Muscle of leg (tissue), 16 donors: ENCODE measurements at places on chromosomes 3 and 15. TPM values are rescaled to one million over a fixed set of nuclear protein-coding genes. Genes with fewer than 3 reads are reported as not detected.

MYL3 gene
- total RNA-seq: 107 TPM

DNA sequence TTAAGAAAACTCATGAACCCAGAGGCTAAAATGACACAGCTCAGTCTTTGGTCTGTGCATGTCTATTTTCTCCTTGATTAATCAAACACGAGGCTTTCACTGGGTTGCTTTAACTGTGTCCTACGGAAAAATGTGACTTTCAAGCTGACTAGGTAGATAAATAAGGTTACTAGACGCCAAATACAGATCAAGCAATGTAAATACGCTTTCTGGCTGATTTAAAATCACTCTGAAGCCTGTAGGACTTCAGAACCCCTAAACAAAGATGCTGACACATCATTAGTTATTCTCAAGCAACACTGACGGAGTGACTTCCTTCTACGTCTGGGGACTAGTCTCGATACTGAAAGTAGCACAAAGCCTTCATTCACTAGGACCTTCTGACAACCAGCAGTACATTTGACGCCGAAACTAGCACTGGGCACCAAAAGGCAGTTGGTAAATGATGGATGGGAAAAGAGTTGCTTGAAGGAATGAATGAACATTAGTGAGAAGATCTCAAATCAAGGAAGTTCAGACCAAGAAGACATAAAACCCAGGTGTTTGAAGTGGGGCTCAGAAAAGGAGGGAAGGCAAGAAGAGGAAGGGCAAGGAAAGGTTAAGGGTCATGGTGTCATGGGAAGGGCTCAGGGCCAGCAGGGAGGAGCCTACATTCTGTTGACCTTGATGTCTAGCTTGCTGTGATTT lies 67.1 kb upstream of the CDV3 start:
- no peaks in the 10 kb centered on the region for H3K27me3 ChIP-seq
- no peaks in the 10 kb centered on the region for H3K36me3 ChIP-seq
- peak; percentile 61 for DNase-seq
- no peaks in the 10 kb centered on the region for H3K4me1 ChIP-seq
- no peak overlapping the region for H3K4me3 ChIP-seq
- no peak overlapping the region for H3K27ac ChIP-seq

DNA sequence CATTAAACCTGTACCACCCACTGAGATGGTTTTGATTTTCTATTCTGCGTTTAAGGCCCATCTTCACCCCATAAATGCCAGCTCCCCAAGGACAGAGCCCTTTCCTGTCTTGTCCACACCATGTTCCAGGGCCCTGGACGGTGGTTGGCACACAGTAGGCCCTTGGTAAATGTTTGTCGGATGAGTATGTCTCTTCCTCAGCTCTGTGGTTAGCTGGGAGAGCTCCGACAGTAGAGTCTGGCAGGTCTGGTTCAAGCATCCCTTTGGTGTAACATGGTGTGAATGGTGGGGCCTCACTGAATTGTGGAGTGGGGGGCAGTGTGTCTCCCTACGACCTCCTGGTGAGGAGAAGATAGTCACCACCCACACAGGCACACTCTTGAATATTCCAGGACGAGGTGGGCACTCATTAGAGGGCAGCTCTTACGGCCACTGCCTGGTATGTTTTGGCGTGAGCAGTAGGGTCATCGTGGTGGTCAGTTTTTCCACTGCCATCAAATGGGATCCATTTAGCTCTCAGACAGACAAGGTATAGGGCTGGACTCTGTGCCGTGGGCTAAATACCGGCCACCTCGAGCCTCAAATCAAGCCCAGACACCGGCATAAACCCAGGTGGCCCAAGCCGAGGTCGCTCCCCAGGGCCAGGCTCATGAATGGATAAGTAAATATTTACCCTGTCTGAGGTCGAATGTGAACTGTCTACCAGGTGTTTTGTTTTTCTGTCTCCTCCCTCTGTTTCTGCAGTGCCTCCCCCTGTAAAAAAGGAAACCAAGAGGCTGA lies 61.3 kb downstream of the SMAD3 start:
- no peaks in the 10 kb centered on the region for H3K27me3 ChIP-seq
- no peak overlapping the region for H3K4me3 ChIP-seq
- H3K4me1 ChIP-seq: peaks cover 46% of the 10 kb centered on the region
- H3K36me3 ChIP-seq: peaks cover 4% of the 10 kb centered on the region
- DNase-seq: no peak

- H3K36me3 ChIP-seq: no peaks in the 10 kb centered on the region
- DNase-seq: no peak
- H3K4me3 ChIP-seq: no peak overlapping the region
- H3K27me3 ChIP-seq: no peaks in the 10 kb centered on the region
Observed at GRCh38 chr3:178300441-178300959, 235.7 kb upstream of the KCNMB2 start.

VPS18 gene
- 11.7 TPM for total RNA-seq

GRCh38 chr15:100849855-100850218 lies 29.8 kb upstream of the ALDH1A3 start:
- no peaks in the 10 kb centered on the region for H3K36me3 ChIP-seq
- H3K27me3 ChIP-seq: peaks cover 6% of the 10 kb centered on the region
- peak; percentile 63 for DNase-seq
- peak overlapping the region; percentile 78 for H3K27ac ChIP-seq

DNA sequence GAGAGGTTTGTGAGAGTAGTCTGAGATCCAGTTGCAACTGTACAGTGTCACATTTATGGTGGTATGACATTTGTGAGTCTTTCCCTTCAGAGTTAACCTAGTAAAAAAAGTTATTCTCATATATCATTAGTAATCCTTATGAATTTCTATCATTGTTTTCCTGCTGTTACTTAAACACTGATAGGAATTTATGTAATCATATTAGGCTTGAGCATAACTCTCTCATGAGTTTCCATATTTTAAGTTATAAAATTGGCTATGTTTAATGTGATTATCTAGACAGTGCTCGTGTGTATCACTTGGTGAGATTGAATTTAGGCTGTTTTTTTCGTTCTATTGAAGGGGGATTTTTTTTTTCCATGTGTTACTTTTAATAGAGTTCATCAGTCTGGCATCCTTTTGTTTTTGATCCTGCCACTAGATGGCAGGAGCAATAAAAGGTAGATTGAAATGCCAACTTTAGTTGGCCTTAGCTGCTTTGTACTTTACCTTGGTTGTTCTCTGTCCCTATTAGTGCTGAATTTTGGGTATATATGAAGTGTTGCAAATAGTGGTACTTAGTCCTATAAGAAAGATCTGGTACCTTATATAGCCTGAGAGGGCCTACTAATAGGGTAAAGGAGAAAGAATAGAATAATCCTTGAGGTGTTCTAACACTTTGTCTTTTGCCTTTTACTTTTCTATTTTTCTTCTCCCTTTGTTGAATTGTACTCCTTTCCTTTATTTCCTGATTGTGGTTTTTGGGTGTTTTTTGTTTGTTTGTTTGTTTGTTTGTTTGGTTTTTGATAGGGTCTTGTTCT lies 17.9 kb downstream of the STT3B start:
- no peak overlapping the region for H3K27ac ChIP-seq
- H3K36me3 ChIP-seq: no peaks in the 10 kb centered on the region
- DNase-seq: peak; percentile 32
- no peak overlapping the region for H3K4me3 ChIP-seq
- H3K4me1 ChIP-seq: peaks cover 5% of the 10 kb centered on the region
- H3K27me3 ChIP-seq: no peaks in the 10 kb centered on the region

PSTPIP1 gene
- 2.3 TPM for total RNA-seq

DNA sequence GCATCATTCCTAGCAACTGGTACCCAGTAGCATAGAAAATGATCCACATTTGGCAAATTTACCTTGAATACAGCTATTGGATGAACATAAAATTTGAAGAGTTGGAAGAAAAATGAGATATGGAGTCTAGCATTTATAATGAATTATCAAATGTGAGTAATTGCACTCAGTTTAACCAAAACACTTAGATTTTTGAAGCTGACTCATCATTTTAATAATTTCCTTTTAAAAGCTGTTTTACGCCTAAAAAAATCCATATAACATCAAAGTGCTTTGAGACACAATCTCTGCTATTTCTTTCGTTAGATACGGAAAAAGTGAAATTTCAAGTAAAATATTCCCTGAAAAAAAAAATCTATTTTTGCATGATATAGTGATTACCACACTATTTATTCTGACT lies 767.4 kb downstream of the ROBO2 start:
- H3K36me3 ChIP-seq: no peaks in the 10 kb centered on the region
- H3K27me3 ChIP-seq: no peaks in the 10 kb centered on the region
- H3K4me1 ChIP-seq: no peaks in the 10 kb centered on the region
- H3K27ac ChIP-seq: no peak overlapping the region
- DNase-seq: no peak

GRCh38 chr3:14640157-14640562 lies 11.4 kb upstream of the CCDC174 start:
- no peak overlapping the region for H3K27ac ChIP-seq
- peaks cover 40% of the 10 kb centered on the region for H3K27me3 ChIP-seq

- H3K4me3 ChIP-seq: no peak overlapping the region
- H3K36me3 ChIP-seq: no peaks in the 10 kb centered on the region
- H3K4me1 ChIP-seq: no peaks in the 10 kb centered on the region
Observed at GRCh38 chr3:87501076-87501475, 224.7 kb upstream of the POU1F1 start.

DNA sequence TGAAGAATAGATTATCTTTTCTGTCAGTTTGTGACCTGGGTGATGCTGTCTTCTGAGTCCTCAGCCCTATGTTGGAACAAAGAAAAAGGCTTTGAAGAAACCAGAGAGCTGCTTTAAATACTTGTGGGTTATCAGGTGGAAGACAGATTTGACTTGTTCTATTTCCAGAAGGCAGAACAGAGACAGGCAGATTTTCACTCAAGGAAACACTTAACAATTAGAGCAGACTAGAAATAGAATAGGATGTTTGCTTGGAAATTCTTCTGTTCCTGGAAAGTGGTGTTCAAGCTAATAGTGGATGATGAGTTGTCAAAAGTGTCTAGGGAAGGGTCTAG lies 219.4 kb downstream of the UBE2E2 start:
- no peaks in the 10 kb centered on the region for H3K27me3 ChIP-seq
- H3K36me3 ChIP-seq: no peaks in the 10 kb centered on the region
- no peaks in the 10 kb centered on the region for H3K4me1 ChIP-seq

CHRNA5 gene
- total RNA-seq: 0.71 TPM

DNA sequence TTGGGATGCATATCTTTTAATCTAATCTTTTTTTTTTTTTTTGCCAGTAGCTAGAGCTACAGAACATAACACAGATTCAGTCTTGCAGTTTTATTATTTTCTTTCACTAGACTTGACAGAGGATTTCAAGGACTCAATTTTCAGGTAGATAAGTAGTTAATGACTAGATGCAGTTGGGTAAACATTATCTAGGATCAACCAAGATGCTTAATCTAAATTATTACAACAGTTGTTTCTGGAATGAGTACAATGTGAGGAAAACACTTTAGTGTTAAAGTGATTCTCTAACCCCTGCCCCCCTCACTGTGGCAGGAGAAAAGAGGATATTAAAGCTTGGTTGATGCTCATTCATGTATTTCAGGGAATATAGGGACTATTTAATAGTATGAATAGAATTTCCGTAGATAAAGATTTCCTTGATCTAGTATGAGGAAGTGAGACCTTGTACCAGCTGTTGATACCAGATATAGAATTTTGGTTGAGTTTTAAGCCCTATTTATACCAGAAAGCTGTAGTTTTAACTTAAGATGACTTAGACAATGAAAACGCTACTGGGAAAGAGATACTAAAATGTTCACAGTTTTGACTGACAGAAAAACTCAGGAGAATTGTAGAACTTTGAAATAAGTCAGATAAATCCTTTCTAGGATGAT lies 389.0 kb upstream of the C2CD4B start:
- H3K27me3 ChIP-seq: no peaks in the 10 kb centered on the region
- no peak for DNase-seq
- H3K27ac ChIP-seq: no peak overlapping the region
- H3K4me1 ChIP-seq: peaks cover 11% of the 10 kb centered on the region
- H3K4me3 ChIP-seq: no peak overlapping the region

ALS2CL gene
- 5.1 TPM for total RNA-seq

GRCh38 chr3:125006291-125006731 lies 49.5 kb downstream of the HEG1 start:
- no peaks in the 10 kb centered on the region for H3K27me3 ChIP-seq

GRCh38 chr15:66954601-66955000 lies 110.8 kb upstream of the SMAD3 start:
- H3K27ac ChIP-seq: no peak overlapping the region
- H3K4me1 ChIP-seq: no peaks in the 10 kb centered on the region
- DNase-seq: no peak
- H3K36me3 ChIP-seq: no peaks in the 10 kb centered on the region
- no peaks in the 10 kb centered on the region for H3K27me3 ChIP-seq

TMEM40 gene
- total RNA-seq: 6.4 TPM

EPHB1 gene
- total RNA-seq: 3.5 TPM

DNA sequence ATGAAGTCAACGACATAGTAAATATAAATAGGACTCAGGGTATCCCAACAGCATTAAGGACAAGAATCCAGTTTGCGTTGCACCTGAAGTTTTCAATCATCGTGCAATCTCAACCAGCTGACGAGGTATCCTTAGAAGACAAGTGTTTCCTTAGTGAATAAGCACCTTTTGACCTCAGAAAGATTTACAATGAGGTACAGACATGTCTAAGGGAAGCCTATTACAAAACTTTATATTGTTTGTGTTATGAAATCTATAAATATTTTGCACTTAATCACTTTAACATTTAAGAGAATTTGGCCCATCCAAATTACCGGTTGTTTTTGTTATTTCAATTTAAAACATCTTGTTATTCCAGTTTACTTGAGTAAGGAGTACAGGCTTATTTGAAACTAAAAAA lies 64.9 kb upstream of the PRICKLE2 start:
- H3K27me3 ChIP-seq: no peaks in the 10 kb centered on the region
- no peak overlapping the region for H3K4me3 ChIP-seq
- no peak overlapping the region for H3K27ac ChIP-seq
- H3K36me3 ChIP-seq: no peaks in the 10 kb centered on the region

- no peaks in the 10 kb centered on the region for H3K4me1 ChIP-seq
- H3K27ac ChIP-seq: no peak overlapping the region
- no peaks in the 10 kb centered on the region for H3K27me3 ChIP-seq
- no peak overlapping the region for H3K4me3 ChIP-seq
Observed at GRCh38 chr3:54193093-54193492, 70.7 kb downstream of the CACNA2D3 start.

DNA sequence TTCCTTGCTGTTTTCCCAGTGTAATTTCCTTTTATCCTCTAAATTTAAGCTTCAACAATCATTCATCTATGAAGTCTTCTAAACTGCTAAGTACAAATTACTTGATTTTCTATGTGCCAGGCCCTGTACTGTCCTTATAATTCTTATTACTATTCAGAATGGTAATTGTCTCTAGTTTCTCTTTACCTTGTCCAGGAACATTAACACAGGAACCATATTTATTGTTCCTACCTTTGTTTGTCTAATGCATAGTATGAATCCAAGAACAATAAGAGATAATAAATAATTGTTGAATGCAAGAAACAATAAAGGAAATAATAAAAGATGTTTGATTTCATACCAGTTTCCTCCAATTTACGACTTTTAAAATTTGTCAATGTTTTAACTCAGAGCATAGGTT lies 1083.2 kb downstream of the ROBO2 start:
- H3K27ac ChIP-seq: no peak overlapping the region
- H3K4me1 ChIP-seq: no peaks in the 10 kb centered on the region
- no peaks in the 10 kb centered on the region for H3K27me3 ChIP-seq
- no peak for DNase-seq
- no peaks in the 10 kb centered on the region for H3K36me3 ChIP-seq
- no peak overlapping the region for H3K4me3 ChIP-seq

DNA sequence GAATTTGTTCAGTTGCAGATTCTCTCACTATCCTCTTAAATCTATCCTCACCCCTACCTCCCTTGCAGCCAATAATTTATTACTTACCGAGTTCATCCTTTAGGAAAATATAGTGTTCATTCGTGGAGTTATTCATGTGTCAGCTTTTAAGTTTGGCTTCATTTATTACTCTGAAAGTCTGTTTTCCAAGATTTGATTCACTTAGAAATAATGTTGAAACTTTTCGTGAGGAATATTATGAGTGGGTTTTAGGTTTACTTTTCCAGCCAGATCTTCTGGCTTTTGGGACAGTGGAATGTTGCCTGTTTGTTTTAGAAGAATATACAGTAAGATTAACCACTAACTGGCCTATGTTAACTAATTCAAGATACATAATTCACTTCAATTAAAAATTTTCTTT lies 161.0 kb upstream of the CGNL1 start:
- no peaks in the 10 kb centered on the region for H3K27me3 ChIP-seq
- peak overlapping the region; percentile 54 for H3K27ac ChIP-seq
- peak; percentile 71 for DNase-seq
